ENCODE measurements at places on chromosomes 4 and X.

DNA sequence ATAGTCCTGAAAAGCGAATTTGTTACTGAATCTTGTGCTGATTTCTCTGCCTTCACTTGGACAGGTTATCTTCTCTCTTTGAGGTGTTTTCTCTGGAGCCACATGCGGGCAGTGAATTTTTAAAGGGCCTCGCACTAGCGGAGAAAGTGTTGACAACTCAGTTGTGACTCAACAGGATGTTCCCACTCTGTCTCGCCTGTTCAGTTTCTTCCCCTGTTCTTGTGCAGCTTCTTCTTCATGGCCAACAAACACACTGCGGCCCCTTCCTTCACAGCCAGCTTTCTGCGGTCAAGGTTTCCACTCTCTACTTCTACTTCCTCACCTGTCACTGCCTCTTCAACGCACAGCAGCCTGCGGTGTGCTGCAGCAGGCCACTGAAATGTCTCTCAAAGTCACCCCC lies 1.1 kb upstream of the SHROOM4 start:
- no peak overlapping the region for H3K4me3 ChIP-seq
- H3K27me3 ChIP-seq = peaks cover 39% of the 10 kb centered on the region
- peaks cover 5% of the 10 kb centered on the region for H3K4me1 ChIP-seq
- no peak overlapping the region for H3K27ac ChIP-seq

- H3K4me1 ChIP-seq = peaks cover 25% of the 10 kb centered on the region
- H3K27me3 ChIP-seq = no peaks in the 10 kb centered on the region
- no peak for DNase-seq
- peaks cover 36% of the 10 kb centered on the region for H3K36me3 ChIP-seq
- H3K27ac ChIP-seq = peak overlapping the region; percentile 97
- peak overlapping the region; percentile 100 for H3K4me3 ChIP-seq
These were observed 481 bp downstream of the UTP3 start for GRCh38 chr4:70688795-70689231.

GRCh38 chr4:122331195-122331594 lies 47.6 kb upstream of the ADAD1 start:
- H3K4me1 ChIP-seq = no peaks in the 10 kb centered on the region
- DNase-seq = no peak
- no peaks in the 10 kb centered on the region for H3K27me3 ChIP-seq
- no peak overlapping the region for H3K4me3 ChIP-seq

- no peaks in the 10 kb centered on the region for H3K27me3 ChIP-seq
- no peaks in the 10 kb centered on the region for H3K36me3 ChIP-seq
- H3K4me3 ChIP-seq = no peak overlapping the region
- no peak for DNase-seq
- H3K27ac ChIP-seq = no peak overlapping the region
- H3K4me1 ChIP-seq = peaks cover 9% of the 10 kb centered on the region
These were observed 67.3 kb downstream of the SPRY1 start for GRCh38 chr4:123463869-123464268.

DNA sequence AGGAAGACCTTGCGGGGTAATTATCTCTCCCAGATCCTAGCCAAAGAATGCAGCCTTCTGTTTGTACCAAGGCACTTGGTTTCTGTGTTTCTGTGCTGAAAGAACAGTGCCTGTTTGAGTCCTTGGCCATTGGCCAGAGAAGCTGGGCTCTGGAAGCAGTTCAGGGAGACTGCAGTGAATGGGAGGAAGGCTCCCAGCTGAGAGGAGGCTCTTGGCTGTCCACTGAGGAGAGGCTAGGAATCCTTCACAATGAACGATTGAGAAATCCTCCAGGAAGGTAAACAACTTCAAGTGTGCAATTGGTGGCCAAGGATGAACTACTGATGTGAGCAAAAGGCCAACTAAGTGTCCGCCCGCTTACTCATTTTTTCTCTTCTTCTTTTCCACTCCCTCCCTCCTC lies 61.3 kb downstream of the HS3ST1 start:
- H3K4me1 ChIP-seq = peaks cover 6% of the 10 kb centered on the region
- peaks cover 38% of the 10 kb centered on the region for H3K27me3 ChIP-seq
- no peak for DNase-seq
- H3K4me3 ChIP-seq = no peak overlapping the region
- peaks cover 1% of the 10 kb centered on the region for H3K36me3 ChIP-seq
- H3K27ac ChIP-seq = no peak overlapping the region

- H3K4me1 ChIP-seq = no peaks in the 10 kb centered on the region
- no peaks in the 10 kb centered on the region for H3K27me3 ChIP-seq
- no peak overlapping the region for H3K27ac ChIP-seq
- H3K36me3 ChIP-seq = no peaks in the 10 kb centered on the region
- no peak overlapping the region for H3K4me3 ChIP-seq
These were observed 841.3 kb downstream of the PDHA2 start for GRCh38 chr4:96681218-96681617.

- H3K4me1 ChIP-seq = no peaks in the 10 kb centered on the region
- H3K4me3 ChIP-seq = no peak overlapping the region
- H3K27me3 ChIP-seq = no peaks in the 10 kb centered on the region
- no peak for DNase-seq
- H3K27ac ChIP-seq = no peak overlapping the region
- H3K36me3 ChIP-seq = no peaks in the 10 kb centered on the region
These were observed 401.3 kb upstream of the BOD1L1 start for GRCh38 chr4:14028862-14029261.

GRCh38 chrX:16712548-16713155 lies at the start of gene CTPS2:
Gene CTPS2, minus strand, starts transcription at chrX:16712669. Its CDS starts 9,767 bp downstream, at chrX:16702902.
- peaks cover 19% of the 10 kb centered on the region for H3K4me1 ChIP-seq
- peak; percentile 57 for DNase-seq
- peaks cover 4% of the 10 kb centered on the region for H3K36me3 ChIP-seq
- H3K27me3 ChIP-seq = no peaks in the 10 kb centered on the region

- DNase-seq = peak; percentile 2
- peaks cover 17% of the 10 kb centered on the region for H3K36me3 ChIP-seq
- peak overlapping the region; percentile 77 for H3K4me3 ChIP-seq
- H3K27ac ChIP-seq = no peak overlapping the region
These were observed 891 bp downstream of the TLR2 start for GRCh38 chr4:153684971-153685371.

DNA sequence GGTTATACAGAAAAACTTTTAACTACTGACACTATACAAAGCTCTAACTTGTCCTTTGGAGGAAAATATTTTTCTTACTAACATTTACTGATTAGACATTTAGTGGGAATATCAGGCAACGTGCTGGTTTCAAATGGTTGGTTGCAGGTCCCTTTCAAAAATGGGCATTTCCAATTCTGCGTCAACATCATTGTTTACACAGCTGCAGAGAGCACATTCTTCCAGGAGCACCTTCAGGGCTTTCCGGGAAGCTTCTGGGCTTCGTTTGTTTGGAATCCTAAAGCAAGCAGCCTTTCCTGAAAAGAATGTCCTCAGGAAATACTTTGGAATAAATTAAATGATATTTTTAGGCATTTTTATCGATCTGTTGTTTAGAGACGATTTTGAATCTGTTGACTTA lies 289.7 kb downstream of the TRIML1 start:
- H3K4me3 ChIP-seq = no peak overlapping the region
- no peaks in the 10 kb centered on the region for H3K36me3 ChIP-seq
- DNase-seq = no peak
- H3K27me3 ChIP-seq = no peaks in the 10 kb centered on the region
- no peak overlapping the region for H3K27ac ChIP-seq

GRCh38 chr4:20839957-20840356 lies 139.7 kb downstream of the PACRGL start:
- H3K36me3 ChIP-seq = no peaks in the 10 kb centered on the region
- H3K27me3 ChIP-seq = no peaks in the 10 kb centered on the region
- H3K4me3 ChIP-seq = no peak overlapping the region
- no peak overlapping the region for H3K27ac ChIP-seq
- no peak for DNase-seq

- no peaks in the 10 kb centered on the region for H3K4me1 ChIP-seq
- H3K27me3 ChIP-seq = no peaks in the 10 kb centered on the region
- no peaks in the 10 kb centered on the region for H3K36me3 ChIP-seq
- no peak overlapping the region for H3K4me3 ChIP-seq
- no peak for DNase-seq
These were observed 783.5 kb downstream of the STPG2 start for GRCh38 chr4:97359826-97360225.

- no peak for DNase-seq
- H3K27ac ChIP-seq = no peak overlapping the region
These were observed 644.7 kb upstream of the PCDH10 start for GRCh38 chr4:132504438-132504837.

DNA sequence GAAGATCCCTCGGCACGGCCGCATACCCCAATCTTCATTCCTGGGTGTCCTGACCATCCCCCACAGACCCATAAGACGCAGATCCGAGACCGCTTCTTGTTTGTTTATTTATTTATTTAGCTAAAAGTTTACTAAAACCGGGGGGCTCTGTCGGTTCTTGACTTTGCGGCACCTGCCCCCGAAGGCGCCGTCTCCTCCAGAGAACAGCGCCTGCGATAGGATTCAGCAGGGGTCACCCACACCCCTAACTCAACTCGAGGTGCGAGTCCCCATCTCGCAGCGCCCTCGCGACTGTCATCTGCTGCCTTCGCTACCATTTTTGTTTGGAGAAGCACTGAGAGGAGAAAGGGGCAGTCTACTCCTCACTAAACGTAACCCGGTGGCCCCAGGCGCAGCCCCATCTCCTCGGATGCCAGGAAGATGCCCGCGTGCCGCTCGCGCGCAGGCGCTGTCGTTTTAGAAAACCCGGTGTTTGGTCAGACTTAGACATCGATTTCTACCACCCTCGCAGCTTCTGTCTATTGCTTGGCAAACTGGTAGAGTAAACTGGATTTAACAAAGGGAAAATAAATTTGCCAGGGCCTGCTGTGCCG lies 18.9 kb upstream of the GPR101 start:
- peak overlapping the region; percentile 82 for H3K4me3 ChIP-seq
- DNase-seq = peak; percentile 31
- H3K36me3 ChIP-seq = no peaks in the 10 kb centered on the region
- peaks cover 31% of the 10 kb centered on the region for H3K27me3 ChIP-seq

- DNase-seq = no peak
- H3K4me3 ChIP-seq = no peak overlapping the region
- no peak overlapping the region for H3K27ac ChIP-seq
- H3K36me3 ChIP-seq = no peaks in the 10 kb centered on the region
These were observed 106.8 kb downstream of the FAT4 start for GRCh38 chr4:125421547-125421946.

DNA sequence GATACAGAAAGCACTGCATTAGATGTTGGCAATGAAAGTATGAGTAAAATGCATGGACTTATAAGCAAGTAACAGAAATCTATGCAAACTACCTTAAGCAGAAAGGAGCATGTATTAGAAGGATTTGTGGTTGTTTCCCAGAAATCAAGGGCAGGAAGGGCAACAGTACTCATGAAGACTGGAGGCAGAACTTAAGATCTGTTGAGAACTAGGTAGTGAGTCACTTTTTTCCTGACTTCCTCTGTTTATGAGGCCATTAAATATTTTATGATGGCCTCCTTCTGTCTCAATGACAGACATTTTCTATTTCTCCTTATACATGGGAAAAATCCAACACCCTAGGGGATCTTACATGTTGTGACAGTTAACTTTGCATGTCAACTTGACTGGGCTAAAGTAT lies 398.2 kb downstream of the MID1IP1 start:
- no peak overlapping the region for H3K4me3 ChIP-seq
- H3K27me3 ChIP-seq = no peaks in the 10 kb centered on the region
- H3K27ac ChIP-seq = peak overlapping the region; percentile 22

DNA sequence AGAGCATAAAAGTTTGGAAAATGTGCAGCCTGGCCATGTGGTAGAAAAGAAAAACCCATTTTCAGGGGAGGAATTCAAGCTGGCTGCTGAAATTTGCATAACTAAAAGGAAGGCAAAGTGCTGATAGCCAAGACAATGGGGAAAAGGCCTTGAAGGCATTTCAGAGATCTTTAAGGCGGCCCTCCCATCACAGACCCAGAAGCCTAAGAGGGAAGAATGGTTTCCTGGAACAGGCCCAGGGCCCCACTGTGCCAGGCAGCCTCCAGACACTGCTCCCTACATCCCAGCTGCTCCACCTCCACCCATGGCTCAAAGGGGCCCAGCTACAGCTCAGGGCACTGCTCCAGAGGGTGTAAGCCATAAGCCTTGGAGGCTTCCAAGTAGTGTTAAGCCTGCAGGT lies 158.0 kb upstream of the PRDX4 start:
- no peak overlapping the region for H3K4me3 ChIP-seq
- no peaks in the 10 kb centered on the region for H3K36me3 ChIP-seq
- no peak overlapping the region for H3K27ac ChIP-seq
- no peaks in the 10 kb centered on the region for H3K27me3 ChIP-seq
- H3K4me1 ChIP-seq = no peaks in the 10 kb centered on the region
- no peak for DNase-seq

- DNase-seq = no peak
- no peak overlapping the region for H3K4me3 ChIP-seq
- peaks cover 4% of the 10 kb centered on the region for H3K27me3 ChIP-seq
- H3K36me3 ChIP-seq = no peaks in the 10 kb centered on the region
These were observed 49.5 kb upstream of the GC start for GRCh38 chr4:71833232-71833900.

DNA sequence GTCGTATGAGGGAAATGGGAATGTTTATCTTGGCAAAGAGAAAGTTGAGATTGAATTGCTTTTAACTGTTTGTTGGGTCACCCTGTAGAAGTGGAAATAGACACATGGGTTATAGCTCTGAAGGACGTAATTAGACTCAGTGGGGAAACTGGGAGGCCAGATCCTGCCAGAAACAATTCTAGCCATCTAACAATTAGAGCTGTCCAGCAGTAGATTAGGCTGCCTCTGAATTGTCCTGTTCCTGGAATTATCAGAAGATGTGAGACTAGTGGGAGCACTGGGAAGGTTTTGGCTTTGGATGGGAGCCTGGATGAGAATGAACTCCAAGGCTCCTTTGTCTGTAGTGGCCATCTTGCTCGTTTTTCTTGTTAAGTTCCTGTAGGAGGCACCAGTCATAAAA lies 61.9 kb upstream of the IGFBP7 start:
- H3K36me3 ChIP-seq = no peaks in the 10 kb centered on the region
- peaks cover 4% of the 10 kb centered on the region for H3K27me3 ChIP-seq
- no peak for DNase-seq

GRCh38 chr4:124386163-124386562 lies 326.4 kb downstream of the ANKRD50 start:
- H3K27me3 ChIP-seq = no peaks in the 10 kb centered on the region
- no peak for DNase-seq
- H3K4me1 ChIP-seq = no peaks in the 10 kb centered on the region
- H3K27ac ChIP-seq = no peak overlapping the region

DNA sequence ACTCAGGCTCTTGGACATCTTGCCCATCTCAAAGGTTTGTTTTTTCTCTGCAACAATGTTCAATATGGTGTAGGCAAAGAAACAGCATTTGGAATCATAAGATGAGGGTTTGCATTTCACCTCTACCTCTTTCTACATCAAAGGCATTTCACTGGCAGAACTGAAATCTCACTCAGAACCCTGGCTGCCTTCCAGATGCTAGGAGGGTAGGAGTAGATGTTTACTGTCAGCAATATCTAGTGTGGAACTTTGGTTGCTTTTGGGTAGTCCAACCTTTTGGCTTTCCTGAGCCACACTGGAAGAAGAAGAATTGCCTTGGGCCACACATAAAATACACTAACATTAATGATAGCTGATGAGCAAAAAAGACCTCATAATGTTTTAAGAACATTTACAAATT lies 297.0 kb upstream of the KLF3 start:
- no peaks in the 10 kb centered on the region for H3K27me3 ChIP-seq
- no peak overlapping the region for H3K27ac ChIP-seq
- no peaks in the 10 kb centered on the region for H3K36me3 ChIP-seq
- no peak for DNase-seq
- no peak overlapping the region for H3K4me3 ChIP-seq
- peaks cover 29% of the 10 kb centered on the region for H3K4me1 ChIP-seq

GRCh38 chr4:85477534-85477933 lies 2.6 kb downstream of the ARHGAP24 start:
- H3K4me3 ChIP-seq = peak overlapping the region; percentile 6
- no peak overlapping the region for H3K27ac ChIP-seq
- H3K4me1 ChIP-seq = peaks cover 10% of the 10 kb centered on the region
- no peaks in the 10 kb centered on the region for H3K36me3 ChIP-seq
- no peak for DNase-seq
- peaks cover 62% of the 10 kb centered on the region for H3K27me3 ChIP-seq
